A549 treated with GW870086 at 1 μM for 4 hours (cell line): ENCODE measurements at places on chromosomes 3 and 15. TPM values are rescaled to one million over a fixed set of nuclear protein-coding genes. Genes with fewer than 3 reads are reported as not detected.

The NAA80 gene
- 6.2 to 8.9 TPM (median 6.5 TPM) in 5 replicates for total RNA-seq

The PRSS50 gene
- not detected in 5 replicates for total RNA-seq

The SCN5A gene
- 0.53 to 2.6 TPM (median 1.0 TPM) in 5 replicates for total RNA-seq

The NEDD4 gene
- 45.7 to 65.4 TPM (median 57.9 TPM) in 5 replicates for total RNA-seq

The GPR171 gene
- not detected in 5 replicates for total RNA-seq

The PAQR5 gene
- total RNA-seq: 88.0 to 124 TPM (median 110 TPM) in 5 replicates

The GABRB3 gene
- total RNA-seq: 54.9 to 82.0 TPM (median 76.9 TPM) in 5 replicates

The KCNAB1 gene
- not detected in 5 replicates for total RNA-seq

The TMEM212 gene
- not detected in 5 replicates for total RNA-seq

The ZNF80 gene
- not detected in 5 replicates for total RNA-seq

The CATSPER2 gene
- total RNA-seq: 0.34 to 1.4 TPM (median 0.66 TPM) in 5 replicates

The AGBL1 gene
- total RNA-seq: not detected in 5 replicates

The CPNE9 gene
- total RNA-seq: 0.08 to 0.37 TPM (median 0.15 TPM) in 5 replicates
